ENCODE measurements at places on chromosomes 11 and 22.

GRCh38 chr11:118672846-118673245, 6.6 kb downstream of the TREH start:
- no peak for DNase-seq

GRCh38 chr22:30665786-30666185, 1.9 kb downstream of the DUSP18 start:
- no peak for DNase-seq

- DNase-seq, result no peak
These were observed 35.0 kb downstream of the MAFF start for GRCh38 chr22:38236786-38237185.

- DNase-seq, result no peak
These were observed 337.6 kb downstream of the CTTN start for GRCh38 chr11:70735976-70736375.

DNA sequence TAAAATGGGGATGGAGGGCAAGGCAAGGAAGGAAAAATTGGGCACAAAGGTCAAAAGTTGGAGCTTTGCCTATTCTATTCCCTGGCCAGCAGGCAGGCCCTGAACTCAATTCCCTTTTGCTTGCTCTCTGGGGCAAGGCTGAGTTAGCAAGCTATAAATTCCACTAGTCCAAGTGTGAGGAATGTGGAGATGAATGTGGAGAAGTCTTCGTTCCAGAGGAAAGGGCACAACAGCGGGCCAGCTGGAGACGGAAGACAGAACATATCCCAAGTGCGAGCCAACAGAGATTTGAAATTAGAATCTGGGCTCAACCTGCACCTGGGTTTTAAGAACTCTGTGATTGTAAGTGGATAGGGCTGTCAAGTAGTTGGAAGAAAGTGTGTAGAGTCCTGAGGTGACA, 29.5 kb upstream of the FZD4 start:
- DNase-seq, result no peak

DNA sequence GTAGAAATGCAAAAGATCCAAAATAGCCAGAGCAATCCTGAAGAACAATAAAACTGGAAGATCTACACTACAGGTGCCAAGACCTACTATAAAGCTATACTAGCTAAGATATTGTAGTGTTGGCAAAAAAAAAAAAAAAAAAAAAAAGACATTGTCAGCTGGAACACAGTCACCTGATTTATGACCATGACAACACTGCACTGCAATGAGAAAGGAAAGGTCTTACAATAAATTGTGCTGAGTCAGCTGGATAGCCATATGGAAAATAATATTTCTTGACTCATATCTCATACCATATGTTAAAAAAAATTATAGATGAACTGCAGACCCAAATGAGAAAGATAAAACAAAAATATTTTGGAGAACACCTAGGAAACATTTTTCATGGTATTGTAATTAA, 3.1 kb upstream of the PANX3 start:
- DNase-seq, result no peak

- no peak for DNase-seq
These were observed 1024.3 kb downstream of the BRD1 start for GRCh38 chr22:48803171-48803947.

DNA sequence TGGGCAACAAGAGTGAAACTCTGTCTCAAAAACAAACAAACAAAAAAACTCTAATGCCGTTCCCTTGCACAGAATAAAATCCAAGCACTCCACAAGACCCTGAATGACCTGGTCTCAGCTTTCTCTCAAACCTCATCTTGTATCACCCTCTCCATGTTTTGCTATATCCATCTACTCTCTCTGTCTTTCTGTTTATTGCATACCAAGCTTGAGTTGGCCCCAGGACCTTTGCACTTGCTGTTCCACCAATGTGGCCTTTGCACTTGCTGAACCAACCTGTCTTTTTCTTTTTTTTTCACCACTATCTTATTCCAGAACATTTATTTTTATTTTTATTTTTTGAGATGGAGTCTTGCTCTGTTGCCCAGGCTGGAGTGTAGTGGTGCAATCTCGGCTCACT, 2.0 kb upstream of the L3MBTL2 start:
- no peak for DNase-seq
